ENCODE measurements at places on chromosomes 7 and 10.

GRCh38 chr10:88858491-88858890 is 6.8 kb upstream of the ANKRD22 start:
- DNase-seq = no peak

- DNase-seq = no peak
These were observed 7.5 kb upstream of the OR2F1 start for GRCh38 chr7:143947111-143947510.

DNA sequence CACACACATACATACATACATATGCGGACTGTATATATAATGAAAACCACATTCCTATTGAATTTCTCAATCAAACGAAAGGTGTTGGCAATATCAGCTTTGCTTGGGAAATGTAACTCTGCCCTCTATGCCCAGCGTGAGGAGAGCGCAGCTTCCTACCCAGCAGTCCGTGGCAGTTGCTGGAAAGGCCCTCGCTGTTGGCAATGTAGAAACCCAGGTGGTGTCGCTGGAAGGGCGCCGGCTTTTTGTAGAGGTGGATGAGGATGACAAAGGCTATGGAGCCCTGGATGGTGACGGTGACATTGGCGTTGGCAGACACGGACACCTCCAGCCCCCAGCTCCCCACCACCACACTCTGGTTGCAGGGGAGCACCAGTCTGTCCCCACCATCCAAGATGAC is 100.9 kb downstream of the ITIH5 start:
- DNase-seq = no peak

DNA sequence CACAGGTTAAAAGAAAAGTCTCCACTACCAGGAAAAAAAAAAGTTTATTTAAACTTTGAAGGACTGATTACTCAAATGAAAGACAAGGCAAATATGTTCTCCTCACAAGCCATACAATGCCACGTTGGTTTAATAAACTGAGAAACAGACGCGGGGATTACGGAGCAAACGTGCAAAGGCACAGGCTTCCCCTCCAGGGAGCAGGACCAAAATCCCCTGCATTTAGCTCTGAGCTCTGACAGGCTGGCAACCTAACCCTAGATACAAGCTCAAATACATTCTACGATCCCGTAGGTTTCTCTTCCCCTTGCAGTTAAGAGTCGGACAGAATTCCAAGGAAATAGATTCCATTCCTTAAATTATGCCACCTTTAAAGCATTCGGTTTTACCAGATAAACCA is 7.7 kb upstream of the GRB10 start:
- no peak for DNase-seq

GRCh38 chr7:15459018-15459615 is 102.7 kb downstream of the AGMO start:
- peak; percentile 21 for DNase-seq

GRCh38 chr10:58570307-58570723 is 57.6 kb downstream of the BICC1 start:
- DNase-seq = no peak

GRCh38 chr10:35433851-35434426 is 97.6 kb downstream of the CCNY start:
- peak; percentile 55 for DNase-seq

GRCh38 chr10:25901199-25901598 is 32.8 kb upstream of the MYO3A start:
- no peak for DNase-seq

DNA sequence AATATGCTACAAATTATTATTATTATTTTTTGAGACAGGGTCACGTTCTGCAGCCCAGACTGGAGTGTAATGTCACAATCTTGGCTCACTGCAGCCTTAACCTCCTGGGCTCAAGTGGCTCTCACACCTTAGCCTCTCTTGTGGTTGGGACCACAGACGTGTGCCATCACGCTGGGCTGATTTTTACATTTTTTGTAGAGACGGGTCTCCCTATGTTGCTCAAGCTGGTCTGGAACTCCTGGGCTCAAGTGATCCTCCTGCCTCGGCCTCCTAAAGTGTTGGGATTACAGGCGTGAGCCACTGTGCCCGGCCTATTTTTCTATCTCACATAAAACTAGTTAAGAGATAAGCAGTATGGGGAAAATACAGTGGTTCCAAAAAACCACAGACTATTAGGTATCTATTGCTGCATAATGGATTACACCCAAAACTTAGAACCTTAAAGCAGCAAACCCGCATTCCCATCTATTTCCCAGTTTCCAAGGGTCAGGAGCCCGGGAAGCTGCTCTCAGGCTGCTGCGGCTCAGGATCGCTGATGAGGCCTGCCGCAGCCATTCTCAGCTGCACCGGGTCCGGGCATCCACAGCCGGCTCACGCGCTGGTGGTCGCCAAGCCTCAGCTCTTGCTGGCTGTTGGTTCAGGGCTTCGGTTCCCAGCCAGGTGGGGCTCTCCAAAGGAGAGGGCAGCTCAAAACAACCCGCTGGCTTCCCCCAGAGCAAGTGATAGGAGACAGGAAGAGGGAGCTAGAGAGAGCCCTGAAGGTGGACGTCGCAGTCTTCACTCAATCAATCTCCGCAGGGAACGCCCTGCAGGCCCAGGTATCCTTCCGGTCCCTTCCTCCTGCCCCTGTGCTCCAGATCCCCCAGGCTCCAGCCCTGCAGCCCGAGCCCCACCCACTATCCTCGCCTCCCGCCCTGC is 128.2 kb downstream of the UBE2H start:
- no peak for DNase-seq

DNA sequence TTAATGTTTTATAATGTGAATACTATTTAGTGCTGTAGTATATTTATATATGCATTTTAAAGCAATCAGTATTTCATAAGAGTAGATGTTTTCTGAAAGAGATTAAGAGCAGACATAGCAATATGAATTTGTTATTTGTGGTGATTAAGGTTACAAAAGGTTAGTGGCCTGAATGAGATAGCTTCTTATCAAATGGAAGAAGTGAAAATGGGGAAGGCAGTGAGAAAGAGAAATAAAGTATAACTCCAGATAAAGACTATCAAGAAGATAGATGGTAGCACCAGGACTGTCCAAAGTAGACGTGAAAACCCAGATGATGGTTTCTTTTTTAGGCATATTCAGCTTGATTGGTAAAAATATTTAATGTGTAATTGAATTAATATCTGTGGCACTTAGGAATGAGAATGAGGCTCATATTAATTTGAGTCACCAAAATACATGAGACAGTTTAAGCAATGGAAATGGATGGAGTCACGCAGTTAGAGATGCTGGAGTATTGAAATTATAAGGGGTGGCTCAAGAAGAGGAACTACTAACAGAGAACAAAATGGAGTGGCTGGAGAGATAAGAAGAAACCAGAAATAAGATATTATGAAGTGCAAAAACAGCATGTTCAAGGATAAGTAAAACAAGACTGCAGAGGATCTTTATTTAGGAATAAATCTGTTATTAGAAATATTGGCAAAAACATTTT is 288.0 kb upstream of the SEMA3C start:
- no peak for DNase-seq

DNA sequence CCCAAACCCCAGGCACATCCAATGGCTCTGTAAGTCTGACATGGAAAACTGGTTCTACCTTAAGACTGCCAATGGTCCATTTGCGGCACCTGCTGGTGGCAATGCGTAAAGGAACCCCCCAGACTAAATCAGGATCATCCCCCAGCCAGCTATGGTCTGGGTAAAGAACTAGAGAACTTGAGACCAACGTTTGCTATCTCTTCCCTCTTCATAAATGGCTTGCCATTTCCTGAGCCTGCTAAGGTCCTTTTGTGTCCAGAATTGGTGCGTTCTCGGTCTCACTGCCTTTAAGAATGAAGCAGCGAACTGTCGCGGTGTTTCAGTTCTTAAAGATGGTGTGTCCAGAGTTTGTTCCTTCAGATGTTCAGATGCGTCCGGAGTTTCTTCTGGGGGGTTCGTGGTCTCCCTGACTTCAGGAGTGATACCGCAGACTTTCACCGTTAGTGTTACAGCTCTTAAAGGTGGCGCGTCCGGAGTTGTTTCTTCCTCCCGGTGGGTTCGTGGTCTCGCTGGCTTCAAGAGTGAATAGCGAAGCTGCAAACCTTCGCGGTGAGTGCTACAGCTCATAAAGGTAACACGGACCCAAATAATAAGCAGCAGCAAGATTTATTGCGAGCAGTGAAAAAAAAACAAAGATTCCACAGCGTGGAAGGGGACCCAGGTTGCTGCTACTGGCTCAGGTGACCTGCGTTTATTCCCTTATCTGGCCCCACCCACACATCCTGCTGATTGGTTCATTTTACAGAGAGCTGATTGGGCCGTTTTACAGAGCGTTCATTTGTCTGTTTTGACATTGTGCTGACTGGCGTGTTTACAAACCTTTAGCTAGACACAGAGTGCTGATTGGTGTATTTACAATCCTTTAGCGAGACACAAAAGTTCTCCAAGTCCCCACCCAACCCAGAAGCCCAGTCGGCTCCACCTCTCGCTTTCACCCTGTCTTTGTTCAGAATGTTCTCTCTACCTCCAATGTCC is 95.4 kb downstream of the ELMO1 start:
- no peak for DNase-seq

- DNase-seq = no peak
These were observed 180.9 kb downstream of the ADAM12 start for GRCh38 chr10:126207313-126207771.

DNA sequence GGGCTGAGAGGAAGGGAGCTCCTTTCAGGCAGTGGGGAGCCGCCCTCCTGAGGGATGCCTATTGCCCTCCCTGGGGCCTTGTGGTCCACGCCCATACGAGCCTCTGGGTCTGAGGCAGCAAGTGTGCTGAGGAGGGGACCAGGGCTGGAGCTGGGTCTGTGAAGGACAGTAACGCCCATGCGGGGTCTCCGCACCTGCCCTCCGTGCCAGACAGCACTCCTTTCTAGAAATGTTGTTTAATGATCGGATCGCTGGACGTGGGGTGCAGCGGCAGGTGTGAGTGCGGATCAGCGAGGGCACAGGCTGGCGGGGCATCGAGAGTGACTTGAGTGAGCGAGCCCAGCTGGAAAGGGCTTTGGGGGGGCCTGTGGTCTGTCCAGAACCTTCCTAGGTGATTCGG is 70.1 kb downstream of the ELFN1 start:
- DNase-seq = no peak

GRCh38 chr10:517872-518475 is 171.5 kb downstream of the DIP2C start:
- DNase-seq = no peak

GRCh38 chr7:39637400-39637799 is 14.0 kb downstream of the RALA start:
- no peak for DNase-seq

DNA sequence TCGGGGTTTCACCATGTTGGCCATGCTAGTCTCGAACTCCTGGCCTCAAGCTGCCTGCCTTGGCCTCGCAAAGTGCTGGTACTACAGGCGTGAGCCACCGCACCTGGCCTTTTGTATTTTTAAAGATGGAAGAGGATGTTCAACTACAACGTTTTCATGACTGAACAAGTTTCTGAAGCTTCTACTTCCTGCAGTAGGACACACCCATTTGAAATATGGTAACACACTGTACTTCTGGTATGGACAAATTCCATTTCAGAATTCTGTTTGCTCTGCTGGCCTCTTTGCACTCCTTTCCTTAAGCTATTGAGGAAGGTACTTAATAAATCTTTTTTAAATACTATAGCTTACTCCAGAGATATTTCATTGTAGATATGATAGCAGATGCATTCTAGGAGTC is 10.9 kb upstream of the CDK1 start:
- DNase-seq = no peak

GRCh38 chr7:135965602-135966001 is 11.6 kb downstream of the MTPN start:
- DNase-seq = no peak

DNA sequence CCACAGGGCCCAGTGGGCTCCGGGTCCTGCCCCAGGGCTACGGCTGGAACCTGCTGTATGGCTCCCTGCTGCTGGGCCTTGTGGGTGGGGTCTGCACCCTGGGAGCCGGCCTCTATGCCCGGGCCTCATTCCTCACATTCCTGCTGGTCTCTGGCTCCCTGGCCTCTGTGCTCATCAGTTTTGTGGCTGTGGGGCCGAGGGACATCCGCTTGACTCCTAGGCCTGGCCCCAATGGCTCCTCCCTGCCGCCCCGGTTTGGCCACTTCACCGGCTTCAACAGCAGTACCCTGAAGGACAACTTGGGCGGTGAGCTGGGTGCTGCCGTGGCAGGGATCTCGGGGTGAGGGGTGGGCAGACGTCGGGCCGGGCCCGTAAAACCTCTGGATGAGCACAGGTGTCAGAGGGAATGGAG is 4.4 kb downstream of the SLC12A9 start:
- DNase-seq = no peak

- no peak for DNase-seq
These were observed 34.1 kb upstream of the LHFPL3 start for GRCh38 chr7:104294291-104294690.

- DNase-seq = no peak
These were observed 10.0 kb downstream of the MTURN start for GRCh38 chr7:30144657-30145306.

DNA sequence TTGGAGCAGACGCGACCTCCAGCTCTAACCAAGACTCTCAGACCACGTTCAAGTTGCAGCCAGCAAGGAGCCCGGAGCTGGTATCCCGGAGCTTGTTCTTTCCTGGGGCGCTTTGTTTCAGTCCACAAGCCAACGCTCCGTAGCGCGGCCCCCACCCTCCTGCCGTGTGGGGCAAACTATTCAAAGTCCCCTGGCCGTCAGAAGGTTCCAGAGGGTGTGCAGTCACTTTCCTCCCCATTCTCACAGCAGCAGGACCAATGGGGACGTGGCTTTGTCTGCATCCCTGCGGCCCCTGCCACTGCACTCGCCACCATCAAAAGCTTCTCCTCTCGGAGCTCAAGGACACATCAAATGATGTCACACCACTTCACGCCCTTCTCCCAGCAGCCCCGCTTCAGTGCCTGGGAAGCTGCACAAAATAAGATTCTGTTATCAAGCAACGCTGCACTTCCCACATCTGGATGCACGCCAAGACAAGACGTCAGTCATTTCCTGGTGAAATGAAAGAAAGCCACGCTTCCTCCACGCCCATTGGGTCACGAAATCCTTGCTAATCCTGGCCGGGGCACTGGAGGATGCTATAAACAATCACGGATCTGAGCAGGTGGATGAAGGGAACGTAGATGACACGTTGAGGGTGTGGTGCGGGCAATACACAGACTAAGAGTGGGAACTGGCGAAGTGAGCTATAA is 348.2 kb downstream of the PTPRN2 start:
- DNase-seq = no peak

GRCh38 chr10:50805981-50806622 is 66.4 kb downstream of the ASAH2B start:
- no peak for DNase-seq

All from fibroblast of pulmonary artery (primary cell).